ENCODE measurements at places on chromosomes 16 and 17.

DNA sequence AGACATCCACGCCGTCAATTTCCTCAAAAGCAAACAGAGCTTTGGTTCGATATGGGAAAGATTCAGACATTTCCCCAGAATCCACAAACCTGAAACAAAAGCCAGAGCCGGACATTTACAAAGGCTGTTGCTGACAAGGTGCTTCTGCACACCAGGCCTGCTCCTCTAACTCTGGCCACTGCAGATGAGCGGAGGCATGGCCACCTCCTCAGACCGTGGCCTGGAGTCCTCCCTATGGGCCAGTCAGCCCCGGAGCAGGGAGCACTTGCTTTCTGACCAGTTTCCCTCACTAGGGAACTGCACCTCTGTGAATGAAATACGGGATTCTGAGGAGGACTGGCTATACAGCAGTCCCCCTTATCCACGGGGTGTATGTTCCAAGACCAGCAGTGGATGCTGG is 22.3 kb upstream of the TRAP1 start:
- no peak for DNase-seq

DNA sequence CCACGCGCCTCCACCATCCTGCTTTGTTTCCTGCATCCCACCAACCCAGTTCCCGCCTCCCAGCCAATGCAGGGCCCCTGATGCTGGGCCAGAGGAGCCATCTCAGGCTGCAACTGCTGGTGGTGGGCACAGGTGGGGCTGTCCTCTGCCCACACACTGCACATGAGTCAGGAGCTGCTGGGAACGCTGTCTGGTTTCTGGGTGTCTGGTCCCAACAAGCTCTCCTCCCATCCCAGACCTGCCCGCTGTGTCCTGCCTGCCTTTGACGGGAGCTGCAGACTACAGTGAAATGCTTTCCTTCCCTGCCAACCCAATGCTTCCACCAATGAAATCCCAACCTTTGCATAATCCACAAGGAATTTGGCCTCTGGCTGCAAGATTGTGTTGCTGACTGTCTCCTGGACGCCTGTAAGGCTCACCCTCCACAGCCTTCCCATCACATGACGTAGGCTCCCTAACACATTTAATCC is 98.9 kb downstream of the N4BP1 start:
- peak; percentile 83 for DNase-seq

DNA sequence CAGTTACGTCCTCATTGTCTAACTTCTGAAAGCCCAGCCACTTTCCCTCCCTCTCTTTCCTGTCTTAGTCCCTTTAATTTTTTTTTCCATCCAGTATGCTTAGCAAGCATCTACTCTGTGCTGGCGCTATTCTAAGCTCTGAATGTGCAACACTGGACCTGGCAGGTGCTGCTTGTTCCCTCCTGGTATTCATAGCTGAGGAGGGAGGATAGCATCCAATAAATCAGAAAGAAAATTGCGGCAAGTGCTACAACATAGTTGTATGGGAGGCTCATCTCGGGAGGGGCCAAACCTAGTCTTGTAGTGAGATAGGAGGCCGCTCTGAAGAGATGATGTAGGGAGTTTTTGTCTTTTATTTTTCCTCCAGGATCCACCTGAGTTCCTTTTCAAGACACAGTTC is 457.3 kb upstream of the HSBP1 start:
- no peak for DNase-seq

DNA sequence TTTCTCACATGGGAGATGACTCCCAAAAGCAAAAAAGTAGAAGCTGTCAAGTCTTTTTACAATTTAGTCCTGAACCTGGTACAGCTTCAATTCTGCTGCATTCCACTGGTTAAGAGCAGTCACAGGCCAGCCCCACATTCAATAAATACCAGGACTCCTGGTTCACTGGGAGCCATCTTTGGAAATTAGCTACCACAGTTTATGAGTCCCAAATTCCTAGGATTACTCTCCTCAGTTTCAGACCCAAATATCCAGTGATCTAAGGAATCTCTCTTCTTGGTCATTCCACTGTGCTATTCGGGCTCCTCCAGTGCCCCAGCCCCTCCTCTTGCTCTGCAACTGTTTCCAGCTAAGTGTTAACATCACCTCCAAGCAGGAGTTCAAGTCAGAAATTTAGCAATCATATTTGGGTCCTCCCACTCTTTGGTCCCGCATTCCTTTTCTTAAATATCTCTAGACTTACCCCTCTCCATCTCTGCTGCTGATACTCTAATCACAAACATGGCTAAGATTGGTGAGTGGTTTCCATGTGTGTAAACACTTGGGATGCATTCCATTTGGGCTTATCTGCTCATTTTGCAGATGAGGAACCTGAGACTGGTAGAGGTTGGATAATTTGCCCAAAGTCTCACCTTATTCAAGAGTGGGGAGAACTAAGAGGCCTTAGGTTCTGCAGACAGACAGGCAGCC is 9.6 kb upstream of the WIPF2 start:
- DNase-seq, result peak; percentile 48

GRCh38 chr17:76623271-76624146 is 20.0 kb downstream of the ST6GALNAC1 start:
- peak; percentile 80 for DNase-seq

GRCh38 chr17:82875407-82875856 is 35.6 kb upstream of the ZNF750 start:
- DNase-seq, result no peak

DNA sequence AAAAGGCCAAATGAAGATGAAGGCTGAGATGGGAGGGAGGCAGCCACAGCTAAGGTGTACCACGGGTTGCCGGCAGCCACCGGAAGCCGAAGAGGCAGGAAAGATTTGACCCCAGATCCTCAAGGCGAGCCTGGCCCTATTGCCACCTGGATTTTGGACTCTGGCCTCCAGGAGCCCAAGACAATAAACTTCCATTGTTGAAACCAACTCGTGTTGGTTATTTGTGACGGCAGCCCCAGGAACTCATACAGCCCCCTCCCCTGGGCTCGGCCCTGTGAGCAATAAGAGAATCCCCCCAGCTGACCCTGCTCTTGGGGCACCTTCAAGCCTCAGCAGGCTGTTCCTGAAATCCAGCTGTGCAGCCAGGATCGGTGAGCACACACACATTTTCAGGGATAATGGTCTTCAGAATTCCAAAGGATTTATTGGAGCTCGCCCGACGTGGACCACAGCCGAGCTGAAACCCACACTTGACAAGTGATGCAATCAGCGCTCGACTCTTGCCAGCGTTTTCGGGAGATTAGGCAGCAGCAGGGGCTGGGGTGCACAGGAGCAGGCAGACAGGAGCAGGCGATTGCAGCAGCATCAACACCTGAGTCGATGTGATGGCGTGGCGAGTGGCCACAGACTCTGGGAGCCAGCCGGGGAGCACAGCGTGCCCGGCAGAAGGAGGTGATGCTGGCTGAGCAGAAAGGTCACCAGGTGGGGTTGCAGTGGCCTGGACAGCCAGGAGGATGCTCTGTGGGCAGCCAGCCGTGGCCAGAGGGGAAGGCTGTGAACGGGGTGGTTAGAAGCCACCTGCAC is 22.4 kb upstream of the CBX4 start:
- DNase-seq, result peak; percentile 52

- DNase-seq, result peak; percentile 16
Observed at GRCh38 chr16:77212741-77213541, 13.7 kb downstream of the SYCE1L start.

All from fibroblast of villous mesenchyme (primary cell).